ENCODE measurements at places on chromosomes 13 and 19. TPM values are rescaled to one million over a fixed set of nuclear protein-coding genes. Genes with fewer than 3 reads are reported as not detected.

Gene HNRNPM
- 164 TPM for total RNA-seq

Gene EPSTI1
- total RNA-seq, result 12.5 TPM

Gene UBE2L5
- 33.4 TPM for total RNA-seq

Gene CRB3
- total RNA-seq, result 1.2 TPM

Gene FFAR2
- not detected for total RNA-seq

Gene PRRG2
- total RNA-seq, result 1.9 TPM

Gene PROSER3
- total RNA-seq, result 48.3 TPM

Gene IRGC
- total RNA-seq, result 97.4 TPM

Gene ANO8
- 19.2 TPM for total RNA-seq

Gene CCDC70
- 82.2 TPM for total RNA-seq

Gene GPR12
- total RNA-seq, result not detected

Gene STOML3
- total RNA-seq, result 0.12 TPM

Gene ZNF383
- total RNA-seq, result 12.2 TPM

Gene ZNF790
- 7.4 TPM for total RNA-seq

Gene ADAMTSL5
- 17.9 TPM for total RNA-seq

Gene GAPDHS
- 338 TPM for total RNA-seq

Gene PEX11G
- 20.9 TPM for total RNA-seq

Gene ZNF135
- 19.1 TPM for total RNA-seq

Gene CCDC169
- 37.0 TPM for total RNA-seq

Gene DAND5
- 1.4 TPM for total RNA-seq

Gene ATP8A2
- 14.2 TPM for total RNA-seq

Gene CALR3
- 75.7 TPM for total RNA-seq

Gene NLRP13
- 0.19 TPM for total RNA-seq

Gene PCDH8
- 1.5 TPM for total RNA-seq

Gene KLK6
- total RNA-seq, result 0.37 TPM

Gene NMRK2
- 1.7 TPM for total RNA-seq

Gene KCNRG
- total RNA-seq, result 1.1 TPM

Gene PLVAP
- total RNA-seq, result 4.4 TPM

Gene SIGLEC9
- total RNA-seq, result 5.1 TPM

Gene GFY
- 0.24 TPM for total RNA-seq

Gene ZNF180
- total RNA-seq, result 6.9 TPM
